Activated CD4-positive, CD25-positive, alpha-beta regulatory T cell treated with anti-CD3 and anti-CD28 coated beads, Interleukin-2, amount 50 U/mL, for 24 hours (primary cell): ENCODE measurements at places on chromosomes 16 and 17.

GRCh38 chr17:68676856-68677255 is 75.7 kb upstream of the FAM20A start:
- ATAC-seq, result no peak

DNA sequence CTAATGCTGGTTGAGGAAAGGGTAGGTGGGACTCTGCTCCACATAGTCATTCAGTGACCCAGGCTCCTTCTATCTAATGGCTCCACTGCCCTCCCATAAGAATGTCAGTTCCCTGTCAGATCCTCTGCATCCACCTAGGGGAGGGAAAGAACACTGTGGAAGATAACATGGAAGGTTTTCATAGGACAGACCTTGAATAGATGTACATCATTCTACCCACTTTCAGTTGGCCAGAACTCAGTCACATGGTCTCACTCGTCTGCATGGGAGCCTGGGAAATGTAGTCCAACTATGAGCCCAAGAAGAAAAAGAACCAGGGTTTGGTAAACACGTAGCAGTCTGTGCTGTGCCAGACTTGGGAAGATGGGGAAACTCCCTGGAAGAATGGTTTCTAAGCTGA is 27.1 kb upstream of the SCNN1B start:
- ATAC-seq, result no peak

DNA sequence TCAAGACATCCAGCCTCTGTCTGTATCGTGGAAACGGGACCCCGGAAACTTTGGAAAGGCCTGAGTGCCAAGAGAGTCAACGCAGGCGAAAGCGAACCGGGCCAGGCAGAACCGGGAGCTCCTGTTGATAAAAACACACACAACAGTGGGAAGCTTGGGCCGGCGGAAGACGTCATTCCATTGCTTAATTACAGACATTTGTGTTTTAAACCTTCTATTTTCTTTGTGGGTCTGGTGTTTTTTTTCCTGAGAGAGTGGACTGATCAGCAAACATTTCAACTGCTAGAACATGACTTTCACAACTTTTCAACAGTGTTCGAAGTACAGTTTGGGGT is 878 bp upstream of the RNF157 start:
- ATAC-seq, result no peak

DNA sequence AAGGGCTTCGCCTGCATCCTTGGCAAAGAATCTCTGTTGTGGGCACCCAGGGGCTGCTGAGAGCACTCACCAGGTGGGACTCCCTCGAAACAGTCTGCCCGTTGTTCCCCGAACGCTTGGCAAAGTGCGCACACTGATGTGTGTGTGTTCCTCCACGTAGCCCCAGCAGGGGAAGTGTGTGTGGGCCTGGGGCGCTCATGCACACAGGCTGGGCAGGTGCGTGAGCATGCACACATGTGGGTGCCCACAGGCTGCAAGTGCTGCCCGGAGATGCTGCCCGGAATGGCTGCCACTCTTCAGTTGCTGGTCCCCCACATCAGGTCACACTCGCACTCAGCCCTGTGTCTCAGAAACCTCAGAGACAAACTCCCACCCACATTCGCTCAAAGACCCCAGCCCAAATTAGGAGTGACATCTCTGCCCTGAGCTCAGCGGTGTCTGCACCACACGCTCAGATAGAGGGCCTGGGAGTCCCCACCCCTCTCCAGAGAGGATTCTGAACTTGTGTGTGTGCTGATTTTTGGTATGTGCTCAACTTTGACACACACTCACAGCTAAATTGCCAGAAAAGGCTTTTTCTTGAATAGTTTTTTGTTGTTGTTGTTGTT is 119.4 kb downstream of the MGAT5B start:
- no peak for ATAC-seq

- ATAC-seq, result no peak
These were observed 358.5 kb upstream of the PMFBP1 start for GRCh38 chr16:72530434-72530833.

- no peak for ATAC-seq
These were observed 2.9 kb downstream of the SPATA32 start for GRCh38 chr17:45258981-45259380.

GRCh38 chr17:78345172-78345571 is 14.7 kb downstream of the SOCS3 start:
- ATAC-seq, result no peak

DNA sequence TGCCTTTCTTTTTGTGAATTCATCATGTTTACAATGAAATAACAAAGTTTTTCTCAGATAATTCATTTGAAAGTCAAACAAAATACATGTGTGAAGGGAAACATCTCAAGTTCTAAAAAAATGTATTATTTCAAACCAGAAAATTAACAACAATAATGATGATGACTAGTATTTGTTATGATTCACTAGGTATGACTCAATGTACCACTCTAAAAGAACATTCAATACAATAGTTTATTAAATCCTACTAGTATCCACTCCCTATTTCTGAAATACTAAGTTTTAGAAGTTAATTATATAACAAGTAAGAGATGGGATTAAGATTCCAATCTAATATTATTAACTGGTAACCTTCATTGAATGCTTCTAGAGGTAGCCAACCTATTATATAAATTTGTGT is 1444.8 kb upstream of the CDH8 start:
- ATAC-seq, result no peak

GRCh38 chr16:89256651-89257254 is 39.2 kb downstream of the ZNF778 start:
- ATAC-seq, result peak; percentile 100

DNA sequence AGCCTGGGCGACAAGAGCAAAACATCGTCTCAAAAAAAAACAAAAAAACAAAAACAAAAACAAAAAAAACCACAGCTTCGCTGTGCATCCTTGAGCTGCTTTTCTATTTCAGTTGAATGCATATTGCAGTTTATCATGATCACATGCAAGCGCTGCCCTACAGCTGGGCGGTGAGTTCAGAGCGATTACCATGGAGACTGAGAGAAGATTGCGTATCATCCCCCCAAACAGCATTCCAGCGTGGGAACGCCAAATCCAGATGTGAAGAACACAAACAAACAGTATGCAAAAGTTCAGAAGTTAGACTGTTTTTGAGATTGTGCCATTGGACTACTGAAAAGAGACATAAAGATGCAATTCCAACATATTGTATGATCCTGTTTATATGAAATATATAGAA is 15.1 kb upstream of the SLC52A1 start:
- no peak for ATAC-seq

DNA sequence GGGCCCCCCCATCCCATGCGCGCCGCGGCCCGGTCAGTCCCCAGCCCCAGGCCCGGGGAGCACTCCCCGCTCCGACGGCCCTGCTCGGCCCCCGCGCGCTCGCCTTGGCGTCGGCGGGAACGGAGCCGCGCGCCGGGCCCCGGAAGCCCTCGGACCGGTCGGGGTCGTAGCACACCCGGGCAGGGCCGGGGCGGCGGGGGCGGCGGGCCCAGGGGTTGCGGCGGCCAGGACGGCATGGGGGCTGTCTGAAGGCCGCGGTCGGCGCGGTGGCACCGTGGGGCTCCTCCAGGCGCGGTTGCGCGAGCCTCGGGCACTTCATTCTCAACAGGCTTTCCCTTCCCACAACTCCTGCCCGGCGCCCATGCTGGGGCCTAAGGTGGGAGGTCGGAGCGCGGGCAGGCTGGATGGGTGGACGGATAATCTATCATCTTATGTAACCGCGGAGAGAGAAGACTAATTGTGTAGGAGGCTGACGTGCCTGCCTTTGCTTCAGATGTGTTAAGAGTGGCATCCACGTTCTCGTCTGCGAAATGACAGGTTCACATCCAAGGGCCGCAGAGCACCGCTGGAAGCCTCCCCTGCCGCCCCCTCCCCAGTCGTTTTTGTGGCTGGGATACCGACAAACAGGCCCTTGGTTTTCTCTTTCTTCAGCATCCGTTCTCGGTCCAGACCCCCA is 708 bp downstream of the BAIAP2 start:
- ATAC-seq, result peak; percentile 1

- ATAC-seq, result no peak
These were observed at the start of gene CA7 for GRCh38 chr16:66844342-66845079. Gene CA7 (plus strand): TSS chr16:66844414. CDS start chr16:66844488, 74 bp downstream.

DNA sequence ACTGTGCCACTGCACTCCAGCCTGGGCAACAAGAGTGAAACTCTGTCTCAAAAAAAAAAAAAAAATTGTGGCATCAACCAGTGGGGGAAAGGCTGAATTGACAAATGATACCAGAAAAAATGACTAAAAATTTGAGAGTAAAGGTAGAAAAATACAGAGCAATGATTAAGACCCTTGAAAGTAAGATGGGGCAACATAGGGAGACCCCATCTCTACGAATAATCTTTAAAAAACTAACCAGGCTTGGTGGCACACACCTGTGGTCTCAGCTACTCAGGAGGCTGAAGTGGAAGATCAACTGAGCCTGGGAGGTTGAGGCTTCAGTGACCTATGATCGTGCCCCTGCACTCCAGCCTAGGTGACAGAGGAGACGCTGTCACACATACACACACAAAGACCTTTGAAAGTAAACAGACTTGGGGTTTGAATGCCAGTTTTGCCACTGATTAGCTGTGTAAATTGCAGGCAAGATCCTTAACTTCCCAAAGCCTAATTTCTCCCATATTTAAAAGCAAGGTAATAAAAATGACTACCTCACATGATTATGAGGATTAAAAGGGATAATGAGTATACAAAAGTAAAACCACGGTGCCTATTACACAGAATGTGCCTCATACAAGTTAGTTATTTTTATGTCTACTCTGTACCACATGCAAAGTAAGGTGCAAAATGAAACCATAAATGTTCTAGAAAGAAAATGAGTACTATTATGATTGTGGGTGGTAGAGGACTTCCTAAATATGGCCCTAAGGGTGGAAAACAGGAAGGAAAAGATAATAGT is 21.7 kb upstream of the PAFAH1B1 start:
- no peak for ATAC-seq

GRCh38 chr17:56834380-56835263 is 671 bp downstream of the DGKE start:
- ATAC-seq, result peak; percentile 36

DNA sequence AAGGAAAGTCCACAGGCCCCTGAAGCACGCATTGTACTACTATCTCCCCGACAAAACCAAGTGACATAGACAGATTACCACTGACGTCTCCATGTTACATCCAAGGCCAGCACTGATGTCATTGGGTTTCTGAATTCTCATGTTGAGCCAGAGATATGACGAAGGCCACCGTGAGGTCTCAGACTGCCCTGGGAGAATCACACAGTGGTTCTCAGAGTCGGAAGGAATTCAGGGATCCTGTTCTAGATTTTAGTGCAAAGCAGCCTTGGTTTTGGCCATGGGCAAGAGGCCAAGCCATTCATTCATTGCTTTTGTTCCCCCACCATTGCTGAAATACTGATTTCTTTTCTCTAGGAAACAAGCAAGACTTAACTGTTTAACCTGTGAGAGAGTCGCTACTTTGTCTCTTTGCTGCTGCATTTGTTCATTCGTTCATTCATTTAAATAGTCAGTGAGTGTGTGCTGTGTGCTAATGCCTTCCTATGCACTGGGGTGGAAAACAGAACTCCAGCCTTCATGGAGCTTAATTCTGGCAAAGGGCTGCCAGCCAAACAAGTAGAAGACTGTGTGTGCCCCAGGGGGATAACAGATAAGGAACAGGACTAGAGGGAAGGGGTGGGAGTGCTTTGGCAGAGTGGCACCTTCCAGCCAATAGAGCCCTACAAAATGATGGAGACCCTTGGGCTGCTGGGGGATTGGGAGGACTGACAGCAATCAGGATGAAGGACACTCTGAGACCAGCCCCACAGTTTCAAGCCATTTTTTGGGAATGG is 222.3 kb downstream of the MSI2 start:
- no peak for ATAC-seq

- no peak for ATAC-seq
These were observed 24.0 kb downstream of the METRNL start for GRCh38 chr17:83103200-83103942.

GRCh38 chr16:27253526-27253930 is 15.0 kb downstream of the NSMCE1 start:
- ATAC-seq, result peak; percentile 41

DNA sequence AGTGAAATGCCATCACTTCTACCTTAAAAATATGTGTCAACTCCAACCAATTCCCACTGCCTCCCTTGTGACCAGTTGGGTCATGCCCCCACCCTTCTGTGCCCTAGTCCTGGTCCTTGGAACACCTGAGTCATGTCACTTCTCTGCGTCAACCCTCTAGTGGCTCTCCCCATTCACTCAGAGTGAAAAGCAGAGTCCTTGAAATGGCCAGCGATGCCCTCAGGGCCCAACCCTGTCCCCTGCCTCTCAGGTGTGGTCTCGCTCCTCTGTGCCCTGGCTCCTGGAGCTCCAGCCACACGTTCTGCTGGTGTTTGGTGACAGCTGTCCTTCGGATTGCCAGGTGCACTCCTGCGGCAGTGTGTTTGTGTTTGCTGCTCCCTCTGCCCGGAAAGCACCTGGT is 89.2 kb downstream of the SPECC1 start:
- no peak for ATAC-seq

- no peak for ATAC-seq
These were observed 7.2 kb downstream of the UBFD1 start for GRCh38 chr16:23564575-23565363.

- ATAC-seq, result no peak
These were observed 60.6 kb downstream of the BEAN1 start for GRCh38 chr16:66487580-66488275.

- no peak for ATAC-seq
These were observed 16.6 kb upstream of the CBX8 start for GRCh38 chr17:79813297-79814126.

DNA sequence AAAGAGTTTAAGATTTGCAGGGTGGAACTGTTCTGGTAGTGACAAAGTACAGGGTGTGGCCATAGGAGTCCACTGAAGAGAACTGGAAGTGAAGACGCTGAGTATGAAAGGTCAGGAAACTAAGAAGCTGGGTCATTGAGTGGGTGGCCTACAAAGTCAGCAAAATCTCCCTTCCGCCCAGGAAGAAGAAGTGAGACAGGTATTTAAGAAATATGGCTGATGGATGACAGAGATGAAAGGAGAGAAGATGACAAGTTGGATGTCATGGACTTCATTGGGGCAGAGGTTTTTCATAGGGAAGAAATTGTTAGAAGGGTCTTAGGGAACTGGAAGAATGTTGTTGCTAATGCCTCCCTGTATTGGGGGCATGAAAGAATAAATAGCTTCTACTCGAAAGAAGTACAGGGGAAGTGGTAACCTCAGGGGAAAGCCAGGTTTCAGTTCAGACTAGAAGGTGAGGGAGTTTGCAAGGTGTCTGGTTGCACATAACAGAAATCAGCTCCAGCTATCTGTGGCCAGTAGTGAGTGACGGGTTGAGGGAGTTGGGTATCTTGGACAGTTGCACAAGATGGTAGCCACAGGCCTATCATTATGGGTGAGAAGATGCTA is 33.6 kb upstream of the MED13 start:
- ATAC-seq, result peak; percentile 61

GRCh38 chr17:17124341-17124740 is 81.8 kb downstream of the PLD6 start:
- ATAC-seq, result no peak

- ATAC-seq, result no peak
These were observed 102.2 kb downstream of the RAP1GAP2 start for GRCh38 chr17:2898255-2898926.

DNA sequence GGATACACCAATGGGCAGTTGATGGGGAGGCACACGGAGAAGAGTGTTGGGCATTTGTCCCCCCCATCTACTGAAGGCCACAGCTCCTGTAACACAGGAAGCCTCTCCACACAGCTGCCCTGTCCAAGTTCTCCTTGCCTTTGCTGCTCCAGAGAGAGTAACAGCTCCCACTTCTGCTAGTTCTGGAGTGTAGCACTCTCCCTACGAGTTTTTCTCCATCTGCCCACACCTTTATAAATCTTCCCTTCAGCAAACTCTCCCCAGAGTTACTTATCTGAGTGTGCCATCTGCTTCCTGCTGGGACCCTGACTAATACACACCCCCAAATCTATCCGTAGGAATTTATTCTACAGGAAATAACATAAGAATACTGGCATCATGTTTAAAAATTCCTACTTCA is 42.6 kb upstream of the ERN1 start:
- ATAC-seq, result no peak
